ENCODE measurements at places on chromosomes 6 and 20. TPM values are rescaled to one million over a fixed set of nuclear protein-coding genes. Genes with fewer than 3 reads are reported as not detected.

The HLA-DRB5 gene
- 14.0 TPM for total RNA-seq

- no peak for DNase-seq
These were observed 1161.1 kb upstream of the CITED2 start for GRCh38 chr6:140535511-140535910.

DNA sequence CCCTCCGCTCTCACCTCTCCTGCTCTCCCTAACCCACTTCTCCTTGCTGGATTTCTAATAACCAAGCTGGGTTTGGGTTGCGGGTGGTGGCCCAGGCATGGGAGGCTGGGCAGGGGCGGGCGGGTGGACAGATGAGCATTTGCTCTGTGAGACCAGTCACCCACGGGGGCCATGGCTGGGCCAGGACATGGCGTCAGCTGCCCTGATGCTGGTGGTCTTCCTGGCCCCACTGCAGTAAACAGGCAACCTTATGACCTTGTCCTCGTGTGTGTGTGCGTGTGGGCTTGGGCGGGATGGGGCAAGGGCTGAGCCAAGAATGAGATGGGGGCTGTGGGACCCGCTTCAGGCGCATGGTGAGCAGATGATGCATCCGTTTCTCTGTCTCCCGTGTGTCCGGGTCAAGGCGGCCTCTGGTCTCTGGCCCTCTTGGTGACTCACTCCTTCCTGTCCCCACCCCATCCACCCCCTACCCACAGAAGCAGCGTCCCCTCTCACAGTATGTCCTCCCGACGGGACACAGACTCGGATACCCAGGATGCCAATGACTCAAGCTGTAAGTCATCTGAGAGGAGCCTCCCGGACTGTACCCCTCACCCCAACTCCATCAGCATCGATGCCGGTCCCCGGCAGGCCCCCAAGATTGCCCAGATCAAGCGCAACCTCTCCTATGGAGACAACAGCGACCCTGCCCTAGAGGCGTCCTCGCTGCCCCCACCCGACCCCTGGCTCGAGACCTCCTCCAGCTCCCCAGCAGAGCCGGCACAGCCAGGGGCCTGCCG is 41.4 kb upstream of the MYL9 start:
- no peak for DNase-seq

The SPATS1 gene
- total RNA-seq = not detected

GRCh38 chr6:20092071-20092566 is 120.2 kb downstream of the MBOAT1 start:
- no peak for DNase-seq

DNA sequence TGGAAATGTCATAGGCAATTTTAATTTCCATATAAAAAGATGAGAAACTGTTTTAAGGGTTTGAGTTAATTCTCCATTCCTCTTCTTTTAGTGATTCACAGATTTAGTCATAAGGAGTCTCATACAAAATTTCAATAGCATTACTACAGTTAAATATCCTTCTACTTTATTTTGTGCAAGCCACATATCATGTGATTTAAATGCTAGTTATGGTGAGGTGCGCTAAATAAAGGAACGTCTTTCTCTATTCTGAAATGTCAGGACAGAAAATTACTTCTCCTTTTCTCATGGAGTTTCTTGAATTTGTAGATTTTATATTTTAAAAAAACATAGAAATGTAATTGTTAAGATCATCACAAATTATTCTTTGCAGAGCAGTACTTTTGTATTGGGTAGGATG is 50.0 kb upstream of the SUPT3H start:
- no peak for DNase-seq

DNA sequence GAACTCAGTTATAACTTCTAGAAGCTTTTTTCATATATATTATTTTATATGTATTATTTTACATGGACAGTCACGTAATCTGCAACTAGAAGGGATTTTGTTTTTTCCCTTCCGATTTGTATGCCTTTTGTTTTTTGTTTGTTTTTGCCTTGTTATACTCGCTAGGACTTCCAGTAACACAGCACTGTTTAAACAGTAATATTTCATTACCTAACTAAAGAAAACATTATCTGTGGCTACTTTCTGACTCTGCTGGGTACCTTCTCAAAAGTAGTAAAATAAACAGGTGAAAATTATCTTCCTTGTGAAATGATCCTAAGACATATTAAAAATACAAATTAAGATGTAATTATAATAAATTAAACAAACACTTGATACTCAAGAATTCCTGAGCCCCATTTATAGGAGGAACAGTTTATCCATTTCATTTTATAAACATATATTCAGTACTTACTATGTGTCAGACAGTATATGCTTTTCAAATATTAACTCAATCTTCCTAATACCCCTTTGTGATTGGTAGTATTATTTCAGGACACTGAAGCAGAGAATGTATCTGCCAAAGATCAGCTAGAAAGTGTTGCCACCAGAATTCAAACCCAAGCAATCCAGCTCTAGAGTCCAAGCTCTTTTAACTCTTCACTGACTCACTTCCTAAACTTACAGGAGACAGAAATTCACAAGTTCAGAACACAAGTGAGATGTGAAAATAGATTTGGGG is 65.3 kb downstream of the MAP3K5 start:
- no peak for DNase-seq

All from cardiac septum (tissue), 1 donor.